ENCODE measurements at places on chromosomes 12 and 14.
A peak's percentile ranks its signal among the peaks of the same experiment; 100 is the strongest.

- no peak for DNase-seq
These were observed 15.3 kb downstream of the MIPOL1 start for GRCh38 chr14:37213016-37213415.

DNA sequence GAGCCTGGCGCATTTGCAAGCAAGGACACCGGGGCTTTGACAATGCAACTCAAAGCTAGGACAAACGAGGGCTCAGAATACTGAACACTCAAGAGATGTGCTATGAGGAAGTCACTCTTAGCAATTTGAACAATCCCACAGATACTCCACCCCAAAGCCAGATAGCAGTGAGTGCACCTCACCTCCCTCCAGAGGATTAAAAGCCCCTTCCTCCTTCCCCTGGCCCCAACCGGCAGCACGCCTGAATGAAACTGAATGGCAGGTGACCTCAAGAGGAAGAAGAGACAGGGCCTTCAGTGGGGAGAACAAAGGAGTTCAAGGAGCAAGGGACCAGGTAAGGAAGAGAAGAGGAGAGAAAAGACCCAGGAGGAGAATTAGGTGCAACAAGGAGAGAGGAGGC is 1.9 kb upstream of the KRT78 start:
- DNase-seq = no peak

DNA sequence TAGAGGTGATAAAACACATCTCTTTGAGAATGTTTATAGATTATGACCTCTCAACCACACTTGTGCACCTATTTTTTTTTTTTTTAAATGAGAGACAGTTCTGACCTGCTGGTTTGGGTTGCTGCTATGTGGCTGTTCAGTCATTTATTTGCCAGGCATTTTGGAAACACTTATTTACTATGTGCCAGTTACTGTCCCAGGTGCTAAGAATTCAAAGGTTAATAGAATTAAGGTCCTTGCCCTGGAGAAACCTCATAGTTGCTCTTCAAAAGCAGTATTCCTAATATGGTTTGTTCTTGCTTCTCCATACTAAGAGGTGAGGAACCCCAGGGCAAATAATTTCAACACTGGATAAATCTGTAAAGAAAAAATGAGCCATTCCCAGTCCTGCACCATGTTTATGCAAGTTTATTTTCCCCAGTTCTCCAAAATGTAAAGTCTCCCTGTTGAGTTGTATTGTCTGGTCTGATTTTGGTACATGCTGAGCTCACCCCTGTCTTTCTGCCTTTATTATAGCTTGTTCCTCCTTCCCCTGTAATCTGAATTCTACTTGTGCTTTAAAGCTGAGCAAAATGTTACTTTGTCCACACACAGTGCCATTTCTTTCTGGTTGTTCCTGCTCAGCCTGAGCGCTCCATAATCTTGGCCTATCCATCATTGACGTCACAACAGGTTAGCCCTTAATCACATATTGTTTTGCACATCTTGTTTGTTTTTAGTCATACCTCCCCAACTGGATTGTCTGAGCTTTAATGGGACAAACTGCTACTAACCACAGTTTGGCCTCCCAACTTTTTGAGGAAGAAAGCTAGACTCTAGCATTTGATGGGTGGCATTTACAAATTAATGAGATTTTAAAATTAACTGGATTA is 56.7 kb downstream of the SRGAP1 start:
- no peak for DNase-seq

DNA sequence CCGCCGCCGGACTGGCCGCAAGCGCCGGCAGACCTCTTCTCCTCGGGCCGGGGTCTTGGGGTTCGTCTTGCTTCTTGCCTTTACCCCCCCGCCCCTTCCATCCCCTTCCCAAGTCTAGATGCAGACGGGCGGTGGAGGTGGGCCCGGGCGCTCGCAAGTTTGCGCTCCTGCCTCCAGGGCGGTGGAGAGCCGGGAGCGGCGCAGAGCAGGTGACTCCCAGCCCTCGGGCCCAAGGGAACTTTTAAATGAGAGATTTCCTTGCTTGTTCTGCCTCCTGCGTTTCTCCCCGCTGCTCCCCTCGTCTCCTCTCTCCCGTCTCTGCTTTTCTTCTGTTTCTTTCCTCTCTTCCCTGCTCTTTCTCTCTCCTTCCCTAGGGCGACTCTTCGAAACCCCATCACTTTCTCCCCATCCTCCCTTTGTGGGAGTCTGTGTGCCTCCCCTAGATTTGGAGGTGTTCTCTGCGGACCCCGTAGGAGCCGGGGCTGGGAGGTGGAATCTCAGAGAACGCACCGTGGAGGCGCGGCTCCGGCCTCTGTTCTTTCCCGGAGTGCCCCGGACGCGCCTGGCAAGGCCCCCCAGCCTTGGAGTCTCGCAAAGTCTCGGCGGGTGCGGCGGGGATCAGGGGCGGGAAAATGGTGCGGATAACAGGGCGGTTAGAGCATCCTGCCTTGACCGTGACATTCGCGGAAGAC is 114.7 kb upstream of the MYL2 start:
- DNase-seq = no peak

DNA sequence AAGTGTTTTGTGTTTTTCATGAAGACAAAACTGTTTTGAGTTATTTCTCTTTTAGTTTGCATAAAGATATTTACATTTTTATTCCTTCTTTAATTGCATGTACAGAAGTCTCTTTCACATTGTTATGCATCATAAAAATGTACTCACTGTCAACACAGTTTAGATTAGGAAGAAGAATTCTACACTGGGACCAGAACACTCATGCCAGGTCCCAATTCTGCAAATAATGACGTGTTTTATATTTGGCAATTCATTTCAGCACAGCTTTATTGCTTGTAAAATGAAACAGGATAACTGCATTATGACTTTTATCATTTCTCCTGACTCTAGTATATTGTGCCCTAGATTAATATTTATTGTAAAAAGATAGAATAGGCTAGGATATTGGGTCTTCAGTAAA is 369.2 kb downstream of the NAV3 start:
- no peak for DNase-seq

DNA sequence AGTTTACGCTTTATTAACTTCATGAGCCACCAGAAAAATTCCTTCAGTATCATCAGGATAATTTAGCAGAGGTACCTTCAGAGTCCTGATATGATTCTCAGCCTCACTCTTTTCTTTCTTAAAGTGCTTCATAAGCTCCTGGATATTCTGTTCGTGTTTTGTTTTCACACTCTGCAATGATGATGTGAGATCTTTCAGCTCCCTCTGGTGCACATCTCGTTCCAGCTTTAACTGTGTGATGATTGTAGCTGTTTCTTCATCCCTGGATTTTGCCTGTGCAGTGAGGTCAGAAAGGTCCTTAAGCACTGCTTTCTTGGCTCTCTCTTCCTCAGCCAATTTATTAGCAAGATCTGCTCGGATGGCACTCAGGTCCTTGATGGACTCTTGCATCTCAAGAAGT is 156.7 kb downstream of the CEP128 start:
- DNase-seq = no peak

GRCh38 chr14:60090864-60091519 is 731 bp upstream of the PCNX4 start:
- peak; percentile 21 for DNase-seq

- no peak for DNase-seq
These were observed 703 bp downstream of the NOVA1 start for GRCh38 chr14:26597071-26597588.

- peak; percentile 49 for DNase-seq
These were observed 100.5 kb downstream of the LRRC74A start for GRCh38 chr14:76926521-76927251.

- no peak for DNase-seq
These were observed 376 bp downstream of the GDF3 start for GRCh38 chr12:7695237-7695560.

DNA sequence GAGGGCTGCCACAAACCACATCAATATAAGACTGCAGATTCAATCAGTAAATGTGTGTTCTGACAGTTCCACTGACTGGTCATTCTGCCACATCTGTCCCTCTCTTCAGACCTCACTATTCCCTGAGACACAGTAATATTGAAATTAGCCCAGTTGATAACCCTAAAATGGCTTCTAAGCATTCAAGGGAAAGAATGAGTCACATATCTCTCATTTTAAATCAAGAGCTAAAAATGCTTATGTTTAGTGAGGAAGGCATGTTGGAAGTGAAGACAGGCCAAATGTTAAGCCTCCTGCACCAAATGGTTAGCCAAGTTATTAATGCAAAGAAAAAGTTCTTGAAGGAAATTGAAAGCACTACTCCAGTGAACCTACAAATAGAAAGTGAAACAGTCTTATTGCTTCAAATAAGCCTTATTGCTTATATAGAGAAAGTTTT is 24.5 kb upstream of the KIF21A start:
- no peak for DNase-seq

DNA sequence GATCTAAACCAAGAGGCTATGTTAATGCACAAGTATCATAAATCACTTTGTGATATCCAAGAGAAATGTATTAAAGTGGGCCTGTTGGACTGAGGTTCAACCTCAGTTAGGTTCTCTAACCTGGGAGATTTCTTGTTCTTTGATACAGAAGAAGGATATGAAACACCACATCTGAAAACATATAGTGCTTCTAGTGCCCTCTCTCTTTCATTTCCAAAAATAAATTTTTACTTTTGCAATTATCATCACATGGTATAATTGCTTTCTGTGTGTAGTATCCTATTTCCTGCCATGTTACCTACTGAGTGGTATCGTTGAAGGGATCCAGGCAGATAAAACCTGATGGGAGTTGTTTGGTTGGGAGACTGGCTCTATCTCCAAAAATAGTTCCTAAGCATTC is 264.9 kb downstream of the CCER1 start:
- no peak for DNase-seq

DNA sequence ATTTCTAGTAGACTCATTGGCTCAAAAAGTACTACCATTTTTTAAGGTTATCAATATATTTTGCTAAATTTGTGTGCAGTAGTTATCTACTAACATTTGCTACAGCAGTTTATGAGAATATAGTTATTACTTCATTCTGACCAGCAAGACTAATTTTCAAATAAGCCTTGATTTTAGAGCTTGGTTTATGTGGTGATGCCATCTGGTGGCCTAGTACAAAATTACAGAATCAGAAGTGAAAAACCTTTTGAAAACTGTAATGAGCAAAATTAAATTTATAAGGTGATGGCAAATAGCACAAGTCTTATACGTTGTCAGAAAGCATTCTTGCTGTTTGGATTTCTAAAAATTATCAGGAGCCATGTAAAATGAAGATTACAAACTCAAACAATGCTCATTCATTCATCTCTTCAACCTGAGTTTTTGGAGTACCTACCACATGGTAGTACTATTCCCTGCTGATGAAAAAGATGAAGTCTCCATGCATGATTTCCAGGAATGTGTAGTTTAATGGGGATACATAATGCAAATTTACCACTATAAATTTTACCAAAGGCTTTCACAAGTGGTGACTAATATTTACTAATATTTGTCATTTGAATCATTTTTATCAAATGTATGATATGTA is 51.0 kb downstream of the MAGOHB start:
- DNase-seq = no peak

DNA sequence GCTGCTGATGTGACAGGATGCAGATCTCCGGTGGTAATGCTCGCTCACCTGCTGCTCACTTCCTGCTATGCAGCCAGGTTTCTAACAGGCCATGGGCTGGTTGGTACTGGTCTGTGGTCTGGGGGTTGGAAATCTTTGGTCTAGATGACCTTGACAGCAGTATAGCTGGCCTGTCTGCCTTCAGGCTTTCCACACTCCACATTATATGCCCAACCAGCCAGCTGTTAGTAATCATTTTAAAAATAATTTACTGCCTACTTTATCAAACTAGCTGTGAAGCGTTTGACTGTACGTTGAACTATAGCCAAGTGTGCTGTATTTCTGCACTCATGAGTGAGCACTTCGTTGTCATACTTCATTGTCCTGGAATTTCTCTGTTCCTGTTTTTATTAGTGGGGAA is 424.0 kb upstream of the GARIN6 start:
- DNase-seq = no peak

- no peak for DNase-seq
These were observed 81.4 kb downstream of the CRACR2A start for GRCh38 chr12:3671330-3672112.

DNA sequence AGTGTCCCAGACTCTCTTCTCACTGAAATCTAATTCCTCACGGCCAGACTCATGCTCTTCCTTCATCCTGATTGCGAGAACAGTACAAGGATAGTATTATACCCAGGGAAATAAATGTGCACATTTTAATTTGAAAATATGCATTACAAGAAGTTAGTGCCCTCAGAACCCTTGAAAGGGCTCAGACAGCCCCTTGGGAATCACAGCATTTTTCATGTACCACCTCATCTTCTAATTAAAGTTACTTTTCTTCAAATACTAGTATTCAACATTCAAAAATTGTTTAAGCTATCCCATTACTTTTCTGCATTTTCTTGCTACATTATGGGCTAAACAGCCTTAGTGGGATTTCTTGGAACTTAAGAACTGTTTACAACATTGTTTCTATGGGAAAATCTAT is 1.7 kb upstream of the APPL2 start:
- DNase-seq = no peak

GRCh38 chr14:31927348-31927832 is 149.7 kb upstream of the ARHGAP5 start:
- DNase-seq = no peak

DNA sequence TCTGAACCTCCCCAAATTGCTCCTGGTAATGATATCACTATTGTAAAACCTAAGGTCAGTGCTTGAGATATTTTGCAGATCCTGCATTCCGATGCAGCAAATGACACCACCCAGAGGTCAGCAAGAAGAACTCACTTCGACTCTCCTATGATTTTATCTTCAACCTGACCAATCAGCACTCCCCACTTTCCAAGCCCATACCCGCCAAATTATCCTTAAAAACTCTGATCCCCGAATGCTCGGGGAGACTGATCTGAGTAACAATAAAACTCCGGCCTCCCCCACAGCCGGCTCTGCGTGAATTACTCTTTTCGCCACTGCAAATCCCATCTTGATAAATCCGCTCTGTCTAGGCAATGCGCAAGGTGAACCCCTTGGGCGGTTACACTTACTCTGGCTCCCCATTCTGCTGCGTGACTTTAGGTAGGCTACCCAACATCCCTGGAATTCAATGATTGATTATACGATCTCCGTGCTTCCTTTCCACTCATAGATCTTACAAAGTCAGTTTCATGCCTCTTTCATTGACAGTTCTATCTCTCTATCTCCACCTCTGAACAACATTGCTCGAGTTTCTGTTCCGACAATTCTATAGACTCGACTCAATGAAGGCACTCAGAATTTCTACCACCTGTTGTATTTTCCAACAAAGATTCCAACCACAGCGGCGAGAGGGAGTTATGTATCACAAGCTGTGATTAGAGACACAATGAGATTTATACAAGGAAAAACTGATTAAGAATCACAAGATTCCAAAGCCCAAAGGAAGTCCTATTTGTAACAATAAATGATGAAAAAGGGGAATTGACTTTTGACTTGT is 939 bp downstream of the NPC2 start:
- DNase-seq = no peak

GRCh38 chr12:51187370-51187987 is 14.5 kb upstream of the TFCP2 start:
- no peak for DNase-seq

GRCh38 chr12:116448165-116448739 is 110.9 kb upstream of the MAP1LC3B2 start:
- DNase-seq = no peak
